Esophagus squamous epithelium (tissue), 5 donors: ENCODE measurements at places on chromosomes 6 and 20.

- DNase-seq = no peak
Measured at GRCh38 chr20:35702051-35702823, 3.0 kb downstream of the ROMO1 start.

DNA sequence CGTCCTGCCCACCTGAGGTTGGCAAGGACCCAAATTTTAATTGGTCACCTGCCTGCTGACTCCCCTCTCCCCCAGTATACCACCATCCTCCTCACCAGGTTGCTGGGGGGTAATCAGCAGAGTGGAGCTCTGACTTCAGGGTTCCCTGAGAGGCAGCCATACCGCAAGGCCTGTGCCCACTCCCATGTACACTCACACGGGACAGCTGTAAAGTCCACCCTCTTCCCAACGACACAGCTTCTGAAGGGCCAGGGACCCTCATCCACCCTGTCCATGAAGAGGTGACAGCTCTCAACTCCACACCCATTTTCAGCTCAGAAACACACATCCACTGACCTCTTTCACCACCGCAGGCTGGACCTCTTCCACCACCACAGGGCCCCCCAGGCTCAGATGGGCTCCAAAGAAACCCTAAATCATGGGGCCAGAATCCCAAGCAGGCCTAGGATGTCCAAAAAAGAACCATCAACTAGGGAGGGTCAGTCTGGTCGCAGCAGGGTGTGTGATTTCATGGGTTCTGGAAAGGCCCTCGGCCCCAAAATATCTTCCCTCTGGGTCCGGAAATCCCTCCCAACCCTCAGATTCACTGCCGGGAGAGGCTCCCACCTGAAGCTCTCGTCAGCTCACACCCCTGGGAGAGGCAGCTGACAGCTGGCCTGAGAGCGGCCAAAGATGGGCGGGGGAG, 30.0 kb downstream of the TFEB start:
- no peak for DNase-seq

DNA sequence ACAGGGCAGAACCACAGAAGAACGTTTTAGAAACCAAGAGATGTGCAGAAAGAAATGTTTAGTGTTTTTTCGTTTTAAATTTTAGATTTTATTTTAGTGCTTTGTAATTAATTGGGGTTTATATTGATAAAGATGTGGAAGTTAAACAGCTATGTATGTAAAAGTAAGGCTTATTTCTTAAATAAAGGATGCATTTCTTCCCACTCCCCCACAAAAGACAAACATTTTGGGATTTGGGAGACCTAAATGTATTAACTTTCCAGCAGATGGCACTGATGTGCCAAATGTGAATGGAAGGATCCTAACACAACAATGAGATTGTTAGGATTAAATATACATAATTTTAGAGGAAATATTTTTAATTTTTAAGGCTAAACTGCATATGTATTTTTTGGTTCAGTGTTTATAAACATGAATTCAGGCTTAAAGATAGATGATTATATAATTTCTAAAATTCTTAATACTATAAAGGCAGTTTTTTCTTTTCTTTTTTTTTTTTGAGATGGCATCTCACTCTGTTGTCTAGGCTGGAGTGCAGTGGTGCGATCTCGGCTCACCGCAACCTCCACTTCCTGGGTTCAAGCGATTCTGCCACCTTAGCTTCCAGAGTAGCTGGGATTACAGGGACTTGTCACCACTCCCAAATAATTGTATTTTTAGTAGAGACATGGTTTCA, 12.0 kb downstream of the PFDN4 start:
- DNase-seq = no peak

- DNase-seq = no peak
Measured at GRCh38 chr6:90021711-90022110, 127.4 kb downstream of the GJA10 start.

DNA sequence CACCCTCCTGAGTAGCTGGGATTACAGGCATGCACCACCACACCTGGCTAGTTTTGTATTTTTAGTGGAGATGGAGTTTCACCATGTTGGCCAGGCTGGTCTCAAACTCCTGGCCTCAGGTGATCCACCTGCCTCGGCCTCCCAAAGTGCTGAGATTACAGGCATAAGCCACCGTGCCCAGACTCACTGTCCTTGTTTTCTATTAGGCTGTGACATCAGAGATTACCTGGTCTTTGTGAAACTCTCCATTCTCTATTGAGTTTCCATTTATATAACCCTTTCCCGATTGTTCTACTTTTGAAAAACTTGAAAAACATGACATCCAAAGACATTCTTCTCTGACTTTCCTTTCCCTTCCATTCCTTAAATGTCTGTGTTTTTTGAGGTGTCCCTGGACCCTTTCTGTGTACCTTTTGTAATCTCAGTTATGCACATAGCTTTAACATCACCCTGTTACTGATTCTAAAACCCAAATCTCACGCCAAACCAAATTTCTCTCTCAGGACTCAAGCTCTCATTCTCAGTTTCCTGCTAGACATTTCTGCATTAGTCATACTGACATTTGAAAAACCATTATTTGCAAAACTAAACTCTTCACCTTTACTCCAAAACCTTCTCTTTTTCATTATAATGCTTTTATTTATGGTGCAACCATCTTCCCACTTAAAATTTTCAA, 137.0 kb downstream of the KHDC1L start:
- DNase-seq = no peak

GRCh38 chr6:100538086-100538485, 73.4 kb upstream of the SIM1 start:
- DNase-seq = no peak

DNA sequence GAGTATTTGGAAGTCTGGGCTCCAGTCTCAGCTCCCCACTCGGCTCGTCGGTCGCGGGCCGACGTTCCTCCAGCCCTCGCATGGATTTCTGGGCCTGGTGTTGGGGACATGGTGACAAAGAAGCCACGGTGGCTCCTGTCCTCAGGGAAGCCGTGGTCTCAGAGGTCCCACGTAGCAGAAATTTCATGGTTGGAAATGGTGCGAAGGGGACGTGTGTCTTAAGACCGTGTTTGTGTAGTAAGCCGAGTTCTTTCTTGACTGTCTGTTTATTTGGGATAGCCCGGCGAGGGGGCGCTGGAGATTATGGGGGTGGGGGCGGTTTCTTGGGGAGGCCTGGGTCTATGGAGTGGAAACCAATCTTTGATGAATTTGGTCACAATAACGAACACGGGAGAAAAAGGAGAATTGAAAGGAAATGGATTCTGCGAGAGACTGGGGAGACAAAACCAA, 23.5 kb upstream of the MAP3K7 start:
- no peak for DNase-seq

DNA sequence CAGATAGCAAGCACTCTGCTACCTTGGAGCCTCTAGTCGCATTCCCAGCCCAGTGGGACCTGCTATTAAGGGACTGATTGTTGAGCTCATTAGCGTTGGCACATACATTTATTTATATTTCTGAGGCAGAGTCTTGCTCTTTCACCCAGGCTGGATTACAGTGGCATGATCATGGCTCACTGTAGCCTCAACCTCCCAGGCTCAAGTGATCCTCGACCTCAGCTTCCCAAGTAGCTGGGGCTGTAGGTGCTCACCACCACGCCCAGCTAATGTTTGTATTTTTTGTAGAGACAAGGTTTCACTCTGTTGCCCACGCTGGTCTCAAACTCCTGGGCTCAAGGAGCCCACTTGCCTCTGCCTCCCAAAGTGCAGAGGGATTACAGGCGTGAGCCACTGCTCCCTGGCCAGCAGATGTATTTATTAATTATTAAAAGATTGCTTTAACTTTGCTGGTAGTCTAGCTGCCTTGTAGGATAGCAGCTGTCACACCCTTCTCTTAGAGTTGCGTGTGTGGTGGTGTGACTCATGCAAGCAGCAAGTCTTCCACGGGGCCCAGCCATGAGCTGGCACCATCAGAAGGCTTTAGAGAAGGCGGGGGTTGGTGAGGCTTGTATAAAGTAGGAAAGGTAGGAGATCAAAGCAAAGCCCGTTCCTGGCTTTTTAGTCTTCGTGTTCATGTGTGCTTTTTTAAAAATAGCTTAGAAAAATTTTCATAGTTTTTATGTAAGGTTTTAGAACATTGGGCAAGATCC, 16.5 kb downstream of the ACTR5 start:
- no peak for DNase-seq

DNA sequence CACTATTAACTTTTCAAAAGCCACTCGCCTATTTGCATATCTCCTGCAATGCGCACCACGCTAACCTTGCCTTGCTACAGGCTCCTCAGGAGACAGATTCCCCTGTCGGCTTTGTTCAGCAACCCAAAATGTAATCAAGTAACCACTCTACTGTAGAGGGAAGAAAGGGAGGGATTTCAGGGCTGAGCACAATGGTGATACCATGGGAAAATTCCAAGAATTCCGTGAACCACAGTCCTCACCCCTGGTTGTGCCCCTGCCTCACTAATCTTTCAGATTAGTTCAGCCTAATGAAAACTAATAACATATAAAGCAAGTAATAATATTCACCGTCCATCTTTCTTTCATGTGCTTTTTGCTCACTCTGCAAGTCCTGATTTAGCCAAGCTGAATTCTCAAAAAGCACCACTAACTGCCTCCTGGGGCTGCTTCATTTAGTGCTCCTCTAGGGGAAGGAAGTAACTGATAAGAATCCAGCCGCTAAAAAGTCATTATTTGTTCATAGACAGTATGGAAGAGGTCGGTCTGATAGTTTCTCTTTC, 6.6 kb downstream of the CITED2 start:
- no peak for DNase-seq

DNA sequence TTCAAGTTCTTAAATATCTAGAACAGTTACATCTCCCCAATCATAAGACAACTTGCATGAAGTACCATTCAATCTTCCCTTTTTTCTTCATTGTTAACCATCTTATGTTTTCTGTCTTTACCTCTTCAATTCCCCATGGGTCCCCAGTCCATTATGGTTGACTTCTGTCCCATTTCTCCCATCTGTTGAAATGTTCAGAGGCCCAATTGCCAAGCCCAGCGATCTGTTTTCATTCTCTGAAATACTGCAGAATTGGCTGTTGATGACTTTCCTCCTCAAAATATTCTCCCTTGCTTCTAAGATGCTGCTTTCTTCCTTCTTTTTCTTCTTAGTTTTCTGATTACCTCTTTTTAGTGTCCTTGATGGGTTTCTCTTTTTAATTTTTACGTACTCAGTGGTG, 26.0 kb downstream of the DSTN start:
- no peak for DNase-seq

GRCh38 chr20:1499528-1500420, 8.6 kb upstream of the SIRPB2 start:
- DNase-seq = no peak

DNA sequence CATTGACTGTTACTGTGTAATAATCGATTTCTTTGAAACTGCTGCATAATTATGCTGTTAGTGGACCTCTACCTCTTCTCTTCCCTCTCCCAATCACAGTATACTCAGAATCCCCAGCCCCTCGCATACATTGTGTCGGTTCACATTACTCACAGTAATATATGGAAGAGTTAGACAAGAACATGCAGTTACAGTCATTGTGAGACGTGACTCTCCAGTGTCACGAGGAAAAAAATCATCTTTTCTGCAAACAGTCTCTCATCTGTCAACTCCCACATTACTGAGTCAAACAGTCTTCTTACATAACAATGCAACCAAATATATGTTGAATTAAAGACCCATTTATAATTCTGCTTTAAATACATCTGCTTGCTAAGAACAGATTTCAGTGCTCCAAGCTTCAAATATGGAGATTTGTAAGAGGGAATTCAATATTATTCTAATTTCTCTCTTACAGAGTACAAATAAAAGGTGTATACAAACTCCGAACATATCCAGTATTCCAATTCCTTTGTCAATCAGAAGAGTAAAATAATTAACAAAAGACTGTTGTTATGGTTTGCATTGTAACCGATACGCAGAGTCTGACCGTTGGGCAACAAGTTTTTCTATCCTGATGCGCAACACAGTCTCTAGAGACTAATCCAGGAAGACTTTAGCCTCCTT, 113.3 kb downstream of the TMEM242 start:
- no peak for DNase-seq

DNA sequence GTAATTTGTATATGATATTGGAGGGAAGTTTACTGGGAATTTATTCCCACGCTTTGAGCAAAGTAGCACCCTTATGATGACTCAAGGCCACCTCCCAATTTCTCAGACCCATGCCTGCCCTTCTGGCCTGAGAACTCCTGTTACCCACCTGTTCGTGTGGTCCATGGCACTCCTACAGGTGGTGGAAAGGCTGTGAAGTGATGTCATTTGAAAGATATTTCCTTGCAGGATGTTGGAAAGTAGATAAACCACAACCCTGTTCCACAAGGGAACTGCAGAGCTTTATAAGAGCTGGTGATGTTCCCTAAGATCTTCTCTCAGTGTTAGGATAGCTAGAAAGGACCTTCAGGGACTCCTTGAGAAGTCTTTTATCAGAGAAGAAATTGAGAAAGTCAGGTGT, 70.5 kb downstream of the ADGRG6 start:
- DNase-seq = no peak

GRCh38 chr20:24007073-24007595, 18.6 kb upstream of the GGTLC1 start:
- no peak for DNase-seq

DNA sequence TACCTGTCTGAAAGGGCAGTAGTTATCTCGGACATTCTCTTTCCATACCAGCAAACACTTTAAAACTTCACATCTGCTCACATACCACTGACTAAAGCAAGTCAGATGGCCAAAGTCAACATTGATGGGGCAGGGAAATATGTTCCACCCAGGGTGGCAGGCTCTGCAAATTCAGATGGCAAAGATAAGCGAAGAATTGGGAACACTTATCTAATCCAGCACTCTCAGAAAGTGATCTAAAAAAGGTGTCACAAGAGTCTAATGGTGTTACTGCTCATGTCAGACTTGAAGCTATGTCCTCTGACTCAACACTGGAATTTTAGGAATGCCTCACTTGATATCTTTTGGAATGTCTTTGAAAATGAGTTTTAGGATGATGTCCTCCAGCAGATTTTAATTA, 1086.2 kb downstream of the KIF16B start:
- DNase-seq = no peak
